Umbilical cord (tissue), 2 donors: ENCODE measurements at places on chromosomes 12 and 14.

DNA sequence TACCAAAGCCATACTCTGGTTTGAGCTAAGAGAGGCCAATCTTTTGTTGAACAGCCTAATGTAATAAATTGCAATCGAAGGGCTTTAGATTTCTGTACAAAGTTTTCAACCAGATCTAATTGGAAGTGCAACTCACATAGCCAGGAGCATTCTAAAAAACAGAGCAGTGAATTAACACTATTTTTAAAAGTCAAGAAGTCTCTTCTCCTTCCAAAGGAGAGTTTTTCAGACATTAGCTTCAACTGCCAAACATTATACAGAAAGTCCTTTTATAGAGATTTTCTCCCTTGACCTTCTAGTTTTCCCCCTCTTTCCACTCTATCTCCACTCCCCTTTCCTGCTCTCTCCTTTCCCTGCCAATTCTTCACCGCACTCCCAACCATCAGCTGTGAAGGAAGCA, 259.6 kb downstream of the NOVA1 start:
- DNase-seq = no peak

DNA sequence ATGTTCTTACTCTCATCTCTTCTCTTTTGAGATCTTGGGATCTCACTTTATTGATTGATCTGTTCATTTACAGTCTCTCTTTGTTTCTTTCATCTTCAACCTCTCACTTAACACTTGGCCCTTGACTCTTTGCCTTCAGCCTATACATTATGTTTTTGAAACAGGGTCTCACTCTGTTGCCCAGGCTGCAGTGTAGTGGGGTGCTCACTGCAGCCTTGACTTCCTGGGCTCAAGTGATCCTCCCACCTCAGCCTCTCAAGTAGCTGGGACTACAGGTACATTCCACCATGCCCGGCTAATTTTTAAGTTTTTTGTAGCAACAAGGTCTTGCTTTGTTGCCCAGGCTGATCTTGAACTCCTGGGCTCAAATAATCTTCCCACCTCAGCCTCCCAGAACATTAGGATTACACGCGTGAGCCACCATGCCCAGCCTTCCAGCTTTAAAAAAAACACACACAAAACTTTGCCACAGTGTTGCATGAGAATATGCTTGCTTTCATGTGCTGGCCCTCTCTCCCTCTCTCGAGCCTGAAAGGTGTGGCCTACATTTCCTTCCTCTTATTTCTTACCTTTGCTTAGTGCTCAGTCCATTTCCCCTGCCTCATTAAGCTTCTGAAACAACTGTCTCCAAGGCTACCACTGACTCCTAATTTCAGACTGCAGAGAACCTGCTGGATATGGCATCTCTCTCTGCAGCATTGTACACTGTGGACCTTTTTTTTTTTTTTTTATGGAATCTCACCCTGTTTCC, 9.9 kb downstream of the DIP2B start:
- no peak for DNase-seq

DNA sequence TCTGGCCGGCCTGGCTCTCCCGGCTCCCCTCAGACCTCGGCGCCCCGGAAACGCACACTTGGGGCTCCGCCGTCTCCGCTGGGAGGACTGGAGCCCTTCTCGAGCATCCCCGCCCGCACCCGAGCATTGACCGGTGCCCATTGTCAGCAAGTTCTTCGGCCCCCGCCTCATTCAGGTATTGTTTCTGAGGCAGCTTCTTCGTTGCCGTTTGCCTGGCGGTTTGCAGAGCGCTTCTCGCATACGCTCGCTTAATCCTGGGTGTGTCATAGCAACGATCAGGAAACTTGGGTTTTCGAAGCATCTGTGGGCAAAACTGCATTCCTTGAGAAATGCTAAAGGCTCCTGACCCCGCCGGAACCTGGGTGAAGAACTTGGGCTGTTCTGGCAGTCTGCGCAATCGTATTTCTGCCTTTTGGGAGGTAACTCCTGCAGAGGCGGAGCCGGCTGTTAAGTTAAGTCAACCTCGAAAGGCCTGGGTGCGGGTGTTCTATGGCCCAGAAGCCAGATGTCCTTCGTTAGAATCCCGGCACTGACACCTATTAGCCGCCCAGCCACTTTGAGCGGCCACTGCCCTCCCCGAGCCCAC, 518 bp downstream of the GSKIP start:
- DNase-seq = peak; percentile 60

DNA sequence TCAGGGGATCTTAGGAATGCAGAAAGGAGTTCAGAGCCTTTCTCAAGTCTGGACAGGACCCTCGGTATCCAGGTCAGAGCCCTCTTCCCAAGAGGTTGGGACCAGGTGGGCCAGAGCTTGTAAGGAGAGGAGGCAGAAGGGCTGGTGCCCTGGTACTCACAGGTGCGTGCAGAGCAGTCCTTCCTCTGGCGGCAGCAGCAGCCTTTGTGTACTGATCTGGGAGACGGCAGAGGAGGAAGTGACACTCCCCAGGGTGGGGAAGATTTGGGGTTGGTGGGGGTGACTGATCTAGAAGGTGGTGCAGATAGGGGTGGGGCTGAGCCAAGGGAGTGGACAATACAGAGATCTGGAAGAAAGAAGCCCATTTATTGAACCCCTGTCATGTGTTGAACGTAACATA, at the start of gene ITGB7:
Gene ITGB7, minus strand, starts transcription at position 210 of the 400 bp plus-strand sequence. CDS start 6,808 bp downstream, outside the sequence.
- DNase-seq = no peak

- DNase-seq = no peak
These were observed 6.5 kb downstream of the CLMN start for GRCh38 chr14:95313190-95313589.
